ENCODE measurements at places on chromosomes 6 and 20.

DNA sequence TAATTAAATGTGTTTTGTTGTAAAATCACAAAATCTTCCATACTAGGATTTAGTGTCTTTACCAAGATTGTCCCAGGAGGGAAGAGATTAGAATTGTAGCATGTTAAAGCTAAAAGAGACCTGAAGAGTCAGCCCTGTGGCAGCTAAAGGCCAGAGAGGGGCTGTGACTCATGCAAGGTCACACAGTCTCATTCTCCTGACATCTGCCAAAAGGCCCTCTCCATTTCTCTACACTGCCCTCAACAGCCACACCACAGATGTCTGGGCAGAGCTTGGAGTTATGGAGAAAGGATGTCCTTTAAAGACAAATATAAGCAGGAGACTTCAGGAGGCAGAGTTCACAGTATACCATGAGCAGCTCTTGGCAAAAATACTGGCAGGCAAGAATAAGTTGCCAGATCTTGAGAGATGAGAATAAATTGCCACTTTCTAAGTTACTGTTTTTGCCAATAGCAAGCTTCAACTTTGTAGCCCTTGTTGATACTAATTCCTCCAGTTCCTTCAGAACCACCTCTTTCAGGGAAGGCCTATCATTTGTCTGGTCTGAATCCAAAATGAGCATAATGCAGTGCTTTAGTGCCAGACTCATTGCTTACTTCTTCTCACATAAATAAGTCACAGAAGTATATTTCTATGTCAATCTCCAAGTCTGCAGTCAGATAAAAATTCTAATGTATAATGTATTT, 41.7 kb downstream of the AKIRIN2 start:
- no peak for DNase-seq

GRCh38 chr20:23034721-23035671, at the start of gene SSTR4:
Gene SSTR4 (plus strand): TSS chr20:23035312. CDS start chr20:23035484, 172 bp downstream.
- DNase-seq = no peak

- DNase-seq = no peak
Measured at GRCh38 chr20:53399592-53400335, 193.9 kb downstream of the ZNF217 start.

GRCh38 chr20:16313917-16314316, 259.3 kb downstream of the KIF16B start:
- DNase-seq = no peak

- DNase-seq = no peak
Measured at GRCh38 chr6:169965239-169965638, 213.8 kb downstream of the ERMARD start.

GRCh38 chr6:19028201-19028600, 641.1 kb downstream of the RNF144B start:
- DNase-seq = no peak

- no peak for DNase-seq
Measured at GRCh38 chr6:142530566-142530965, 228.8 kb downstream of the ADGRG6 start.

DNA sequence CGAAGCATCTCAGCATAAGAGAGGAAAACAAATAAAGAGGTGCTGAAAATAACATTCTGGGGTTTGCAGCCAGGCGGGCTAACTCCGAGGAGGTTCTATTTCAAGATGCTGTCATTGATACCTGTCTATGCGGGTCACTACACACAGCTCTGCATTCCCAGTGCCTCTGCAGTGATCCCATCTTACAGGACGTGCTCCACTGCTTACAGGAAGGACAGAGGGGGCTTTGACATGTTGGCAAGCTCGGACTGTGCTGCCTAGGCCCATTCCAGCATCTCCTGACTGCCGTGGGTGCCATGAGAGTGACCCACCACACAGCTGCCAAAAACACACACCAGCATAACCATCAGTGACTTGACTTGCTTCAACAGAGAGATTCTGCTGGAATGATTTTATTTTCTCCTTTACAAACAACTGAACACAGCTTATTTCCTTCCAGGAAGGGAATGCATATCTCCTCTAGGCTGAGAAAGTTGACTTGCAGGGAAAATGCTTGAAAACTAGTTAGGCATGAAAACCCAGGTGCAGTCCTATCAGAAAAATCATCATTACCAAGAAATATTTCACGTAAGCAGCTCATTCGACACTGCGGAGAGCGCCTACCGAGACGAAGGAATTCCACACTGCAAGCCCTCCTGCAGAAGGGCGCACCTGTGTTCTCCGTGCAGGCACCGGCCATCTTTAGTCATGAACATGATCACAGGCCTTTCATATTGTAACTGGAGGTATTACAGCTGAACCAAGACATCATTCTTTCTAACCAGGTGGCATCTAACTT, 62.5 kb downstream of the RAMACL start:
- DNase-seq = no peak

DNA sequence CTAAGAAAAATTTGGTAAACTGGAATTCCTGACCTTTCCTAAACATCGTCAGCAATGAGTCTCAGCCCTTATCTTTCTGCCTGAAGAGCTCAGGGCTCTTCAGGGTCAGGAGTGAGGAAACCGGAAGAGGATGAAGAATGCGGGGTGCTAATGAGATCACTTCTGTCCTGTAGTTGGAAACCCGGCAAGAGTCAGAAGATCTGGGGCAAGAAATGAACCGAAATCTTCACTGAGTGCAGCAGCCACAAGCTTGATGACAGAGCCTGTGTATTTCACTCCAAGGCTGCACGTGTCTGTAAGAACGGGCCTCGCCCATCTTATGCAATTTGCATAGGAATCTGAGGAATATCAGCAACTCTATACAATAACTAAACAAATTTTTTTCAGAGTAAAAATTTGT, 60.4 kb upstream of the QKI start:
- DNase-seq = no peak

- no peak for DNase-seq
Measured at GRCh38 chr6:33276581-33276863, 401 bp upstream of the B3GALT4 start.

DNA sequence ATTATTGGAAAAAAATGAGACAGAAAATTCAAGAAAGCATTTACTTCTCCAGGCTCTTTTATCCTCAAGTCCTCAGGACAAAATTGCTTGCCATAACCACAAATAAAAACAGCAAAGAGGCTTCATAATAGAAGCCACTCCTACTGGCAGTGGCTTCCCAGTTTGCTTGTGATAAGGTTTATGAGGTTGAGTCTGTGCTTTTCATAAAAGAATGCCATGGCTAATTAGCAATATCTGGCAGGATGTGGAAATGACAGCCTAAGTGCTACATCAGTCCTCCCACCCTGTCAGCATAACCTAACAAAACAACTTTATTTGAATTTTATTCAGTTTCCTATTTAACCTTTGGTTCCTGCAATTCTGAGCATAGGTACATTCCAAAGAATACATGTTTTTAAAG, 80.9 kb upstream of the HTR1E start:
- no peak for DNase-seq

DNA sequence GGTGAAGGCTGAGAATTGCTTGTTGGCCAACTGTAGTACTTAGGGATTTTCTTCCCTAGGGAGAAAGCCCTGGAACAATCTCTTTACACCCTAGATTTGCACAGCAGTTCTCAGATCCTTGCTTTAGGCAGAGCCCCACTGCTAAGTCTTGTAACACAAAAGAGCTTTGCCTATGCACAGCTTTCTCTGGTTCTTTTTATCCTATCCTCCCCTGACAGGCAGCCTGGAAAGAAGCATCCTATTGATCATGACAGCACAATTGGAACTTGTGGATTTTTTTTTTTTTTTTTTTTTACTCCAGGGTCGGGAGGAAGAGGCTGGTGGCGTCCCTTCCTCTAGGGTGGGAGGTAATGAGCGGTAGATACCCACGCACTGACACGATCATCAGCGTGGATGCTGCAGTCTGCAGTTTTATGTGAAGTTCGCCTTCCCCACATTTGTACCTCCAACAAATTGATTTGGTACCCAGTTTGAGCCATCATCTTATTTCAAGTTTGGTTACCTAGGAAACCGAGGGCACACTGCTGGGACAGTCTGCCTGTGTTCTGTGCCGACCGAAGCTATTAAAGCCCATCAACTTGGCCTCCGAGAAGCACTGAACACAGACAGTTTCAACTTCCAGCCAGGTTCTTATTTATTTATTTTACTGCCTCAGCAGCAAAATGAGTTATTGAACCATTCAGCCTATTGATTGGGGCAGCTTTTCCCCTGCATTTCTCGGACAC, 110.1 kb downstream of the NRN1 start:
- no peak for DNase-seq

GRCh38 chr6:108001696-108002231, 43.8 kb upstream of the SEC63 start:
- no peak for DNase-seq

GRCh38 chr6:137167702-137168377, 5.6 kb downstream of the IL22RA2 start:
- no peak for DNase-seq

- DNase-seq = no peak
Measured at GRCh38 chr6:170243791-170244291, 47.0 kb downstream of the DLL1 start.

- no peak for DNase-seq
Measured at GRCh38 chr6:155038104-155038503, 43.0 kb downstream of the TIAM2 start.

- no peak for DNase-seq
Measured at GRCh38 chr20:48300529-48300928, 515.2 kb upstream of the SULF2 start.

DNA sequence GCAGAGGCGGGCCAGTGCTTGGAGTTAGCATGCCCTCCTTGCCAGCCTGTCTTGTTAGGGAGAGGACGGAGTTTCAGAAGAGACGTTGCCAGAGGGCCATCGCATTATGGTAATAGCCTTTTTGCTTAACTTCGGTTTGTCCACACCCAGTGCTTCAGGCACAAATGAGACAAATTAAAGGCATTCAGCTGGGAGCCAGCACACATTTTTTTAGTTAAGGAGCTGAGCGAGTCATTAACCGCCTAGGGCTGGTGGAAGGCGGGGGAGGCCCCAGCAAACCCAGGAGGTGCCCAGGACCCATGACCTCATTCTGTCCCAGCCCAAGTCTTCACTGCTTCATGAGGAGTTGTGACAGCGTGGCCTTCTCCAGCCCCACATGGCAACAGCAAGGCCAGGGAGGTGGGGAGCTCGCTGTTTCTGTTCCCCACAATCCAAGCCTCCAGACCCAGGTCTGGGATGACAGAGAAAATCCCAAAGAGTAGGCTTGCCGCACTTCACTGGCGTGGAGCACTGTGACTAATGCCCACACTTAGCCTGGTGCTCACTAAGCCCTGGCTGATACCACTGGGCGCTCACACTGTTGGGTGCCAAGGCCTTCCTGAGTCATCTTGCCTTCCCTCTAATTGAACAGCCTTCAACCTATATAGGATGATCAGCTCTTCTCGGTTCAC, 237.1 kb downstream of the ANKRD60 start:
- DNase-seq = no peak

GRCh38 chr20:50379049-50379990, 130.9 kb upstream of the PTPN1 start:
- no peak for DNase-seq

GRCh38 chr20:52962183-52962582, 10.0 kb upstream of the TSHZ2 start:
- no peak for DNase-seq

DNA sequence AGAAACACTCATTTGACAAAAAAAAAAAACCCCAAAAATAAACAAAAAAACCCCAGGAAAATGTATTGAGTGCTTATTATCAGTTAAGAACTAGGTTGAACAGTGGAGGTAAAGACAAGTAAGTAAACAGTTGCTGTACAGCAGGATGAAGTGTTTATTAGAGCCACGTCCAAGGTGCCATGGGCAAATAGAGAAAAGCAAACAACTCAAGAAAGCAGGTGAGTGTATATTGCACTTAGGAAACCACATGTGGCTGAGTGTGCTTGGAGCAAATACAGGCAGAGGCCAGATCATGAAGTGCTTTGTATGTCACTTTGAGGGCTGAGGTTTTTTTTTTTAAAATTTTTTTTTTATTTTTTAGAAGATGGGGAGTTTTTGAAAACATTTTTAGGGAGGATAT, 98.3 kb downstream of the MACROD2 start:
- DNase-seq = no peak

GRCh38 chr20:36784900-36785299, 11.3 kb upstream of the DSN1 start:
- no peak for DNase-seq

- DNase-seq = no peak
Measured at GRCh38 chr6:167759912-167760311, 66.8 kb upstream of the AFDN start.

GRCh38 chr6:146876271-146877151, 277.7 kb downstream of the ADGB start:
- no peak for DNase-seq

GRCh38 chr6:10610289-10610688, 84.1 kb downstream of the C6orf52 start:
- no peak for DNase-seq

DNA sequence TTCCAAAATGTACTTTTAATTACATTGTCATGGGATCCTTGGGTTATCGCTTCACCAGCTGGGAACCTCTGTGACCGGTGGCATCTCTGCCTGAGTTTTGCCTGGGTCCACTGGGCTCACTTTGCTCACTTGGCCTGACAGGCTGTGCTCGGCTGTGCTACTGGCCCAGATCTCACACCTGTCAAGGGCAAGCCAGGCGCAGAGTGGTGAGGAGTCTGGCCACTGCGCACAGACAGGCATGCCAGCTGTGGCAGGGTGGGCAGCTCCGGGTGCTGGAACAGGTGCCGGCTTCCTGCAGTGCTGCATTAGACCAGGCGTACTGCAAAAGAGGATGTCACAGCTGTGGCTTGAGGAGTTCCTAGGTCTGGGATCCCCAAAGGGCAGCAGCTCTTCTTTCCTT, 489.8 kb downstream of the TENT5A start:
- DNase-seq = no peak

DNA sequence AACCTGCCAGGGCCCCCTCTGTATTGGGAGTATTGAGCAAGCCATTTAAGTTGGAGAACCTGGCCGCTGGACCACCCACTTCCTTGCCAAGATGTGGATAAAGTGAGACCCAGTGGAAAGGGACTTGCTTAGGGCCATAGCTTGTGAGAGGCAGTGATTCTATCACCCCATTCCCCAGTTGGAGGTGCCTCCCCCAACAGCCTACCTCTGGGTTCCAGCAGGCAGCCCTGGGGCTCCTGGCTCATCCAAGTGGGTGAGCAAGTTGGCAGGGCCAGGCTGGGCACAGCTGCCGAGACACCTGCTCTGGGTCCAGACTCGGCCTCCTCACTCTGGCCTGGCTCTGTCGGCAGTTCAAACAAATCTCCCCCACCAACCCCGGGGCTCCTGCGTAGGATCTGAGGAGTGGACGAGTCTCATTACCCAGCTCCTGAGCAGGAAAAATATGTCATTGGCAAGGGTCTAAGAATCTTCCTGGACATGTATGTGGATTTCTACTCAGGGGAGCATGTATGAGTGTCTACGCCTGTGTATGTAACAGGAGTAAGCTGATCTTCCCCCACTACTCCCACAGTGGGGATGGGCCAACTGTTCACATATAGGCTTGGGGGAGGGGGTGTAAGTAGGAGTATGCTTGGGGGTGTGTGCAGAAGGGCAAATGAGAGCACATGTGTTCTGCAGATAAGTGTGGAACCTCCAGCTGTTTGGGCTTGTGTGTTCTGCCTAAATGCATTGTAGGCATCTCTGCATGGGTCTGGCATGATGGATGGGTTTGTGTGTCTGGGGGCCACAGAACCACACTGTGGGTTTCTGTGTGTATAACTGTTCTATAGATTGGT, 1.9 kb downstream of the ID1 start:
- no peak for DNase-seq

GRCh38 chr20:10971096-10971495, 297.3 kb upstream of the JAG1 start:
- DNase-seq = no peak

GRCh38 chr20:20219016-20219415, 148.9 kb upstream of the INSM1 start:
- no peak for DNase-seq

Measured in iPS DF 19.7 (cell line).